ENCODE measurements at places on chromosomes 4 and X. TPM values are rescaled to one million over a fixed set of nuclear protein-coding genes. Genes with fewer than 3 reads are reported as not detected.
A peak's percentile ranks its signal among the peaks of the same experiment; 100 is the strongest.

CT55 gene
- not detected for total RNA-seq

DCHS2 gene
- total RNA-seq, result 0.17 TPM

DNA sequence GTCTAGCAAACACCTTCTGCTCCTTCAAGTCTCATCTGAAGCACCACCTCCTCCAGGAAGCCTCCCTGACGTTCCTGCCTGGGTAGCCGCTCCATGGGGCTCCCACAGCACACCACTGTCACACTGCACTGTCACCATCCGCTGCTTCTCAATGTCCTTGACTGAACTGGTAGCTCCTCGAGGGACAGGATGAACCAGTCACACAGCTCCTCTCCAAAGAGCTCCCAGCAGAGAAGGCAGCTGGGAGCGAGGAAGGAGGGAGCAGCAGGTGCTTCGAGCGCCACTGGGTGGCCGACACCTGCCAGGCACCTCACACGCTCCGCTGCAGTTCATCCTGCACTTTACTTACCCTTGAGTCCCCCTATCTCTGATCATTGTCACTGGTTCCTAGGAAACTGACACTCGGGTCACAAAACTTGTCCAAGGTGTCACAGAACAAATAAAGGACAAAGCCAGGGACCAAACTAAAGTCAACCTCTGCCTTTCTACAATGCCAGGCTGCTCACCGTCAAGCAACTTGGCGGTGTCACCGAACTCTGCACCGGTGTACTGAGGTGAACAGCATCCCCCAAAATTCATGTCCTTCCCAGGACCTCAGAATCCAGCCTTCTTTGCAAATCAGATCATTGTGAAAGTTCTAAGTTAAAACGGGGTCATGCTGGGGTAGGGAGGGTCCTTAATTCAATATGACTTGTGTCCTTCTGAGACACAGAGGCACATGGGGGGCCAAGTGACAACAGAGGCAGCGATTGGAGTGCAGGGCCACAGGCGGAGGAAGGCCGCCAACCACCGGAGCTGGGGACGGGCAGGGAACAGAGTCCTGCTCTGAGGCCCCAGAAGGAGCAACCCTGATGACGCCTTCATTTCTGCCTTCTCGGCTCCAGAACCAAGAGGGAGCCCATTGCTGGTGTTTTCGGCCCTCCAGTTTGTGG, 5.5 kb upstream of the S100P start:
- no peaks in the 10 kb centered on the region for H3K36me3 ChIP-seq
- no peaks in the 10 kb centered on the region for H3K27me3 ChIP-seq
- H3K27ac ChIP-seq, result peak overlapping the region; percentile 62
- no peak for DNase-seq
- H3K4me1 ChIP-seq, result peaks cover 65% of the 10 kb centered on the region

DNA sequence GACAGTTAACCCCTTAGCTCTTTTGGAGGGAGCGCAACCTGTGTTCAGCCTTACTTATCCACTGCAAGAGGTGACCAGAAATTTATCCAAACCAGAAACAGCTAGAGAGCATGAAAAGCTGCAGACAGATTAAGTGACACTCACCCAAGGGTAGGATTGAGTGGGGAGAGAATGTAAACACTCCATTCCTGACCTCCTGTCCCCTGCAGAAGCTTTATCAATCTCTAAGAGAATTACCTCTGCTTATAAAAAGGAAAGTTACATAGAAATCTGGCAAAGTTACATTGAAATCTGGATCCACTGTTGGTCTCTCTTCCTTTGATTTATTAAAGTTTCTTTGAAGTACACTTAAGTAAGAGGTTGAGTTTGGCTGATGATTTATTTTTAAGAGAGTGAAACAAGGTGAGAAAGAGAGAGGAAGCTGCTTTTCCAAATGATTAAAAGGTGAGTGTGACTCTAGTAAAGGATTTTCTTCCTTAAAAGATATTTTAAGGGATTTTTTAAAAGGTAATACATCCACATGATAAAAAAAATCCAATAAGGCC, 112.3 kb downstream of the ANAPC4 start:
- no peak for DNase-seq
- H3K27me3 ChIP-seq, result no peaks in the 10 kb centered on the region
- H3K4me1 ChIP-seq, result no peaks in the 10 kb centered on the region
- no peaks in the 10 kb centered on the region for H3K36me3 ChIP-seq

DNA sequence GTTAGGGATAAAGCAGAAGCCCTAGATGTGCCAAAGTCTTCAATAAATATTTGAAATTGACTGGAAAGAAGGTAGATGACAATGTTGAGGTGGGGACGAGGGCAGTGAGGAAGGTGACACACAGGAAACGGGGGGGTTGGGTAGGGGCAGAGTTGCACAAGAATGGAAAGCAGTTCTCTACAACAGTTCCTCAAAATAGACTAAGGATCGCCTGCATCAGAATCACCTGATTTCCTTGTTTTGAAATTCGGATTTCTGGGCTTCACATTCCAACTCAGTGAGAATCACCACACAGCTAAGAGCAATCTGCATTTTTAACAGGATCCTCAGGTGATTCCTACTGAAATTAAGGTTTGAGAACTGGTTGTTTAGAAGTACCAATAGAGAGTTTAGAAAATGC, 70.6 kb downstream of the ARFIP1 start:
- H3K36me3 ChIP-seq, result no peaks in the 10 kb centered on the region
- peaks cover 10% of the 10 kb centered on the region for H3K4me1 ChIP-seq
- no peak for DNase-seq
- no peak overlapping the region for H3K4me3 ChIP-seq

- no peaks in the 10 kb centered on the region for H3K4me1 ChIP-seq
- H3K36me3 ChIP-seq, result no peaks in the 10 kb centered on the region
- DNase-seq, result no peak
- H3K4me3 ChIP-seq, result no peak overlapping the region
- H3K27ac ChIP-seq, result no peak overlapping the region
- no peaks in the 10 kb centered on the region for H3K27me3 ChIP-seq
These were observed 99.3 kb downstream of the IRF2 start for GRCh38 chr4:184375027-184375426.
